ENCODE measurements at places on chromosomes 1 and 21. TPM values are rescaled to one million over a fixed set of nuclear protein-coding genes. Genes with fewer than 3 reads are reported as not detected.

- no peak for DNase-seq
Observed at GRCh38 chr21:45177039-45177438, 102.7 kb downstream of the ADARB1 start.

- no peak for DNase-seq
Observed at GRCh38 chr21:26708223-26708800, 135.2 kb upstream of the CYYR1 start.

DNA sequence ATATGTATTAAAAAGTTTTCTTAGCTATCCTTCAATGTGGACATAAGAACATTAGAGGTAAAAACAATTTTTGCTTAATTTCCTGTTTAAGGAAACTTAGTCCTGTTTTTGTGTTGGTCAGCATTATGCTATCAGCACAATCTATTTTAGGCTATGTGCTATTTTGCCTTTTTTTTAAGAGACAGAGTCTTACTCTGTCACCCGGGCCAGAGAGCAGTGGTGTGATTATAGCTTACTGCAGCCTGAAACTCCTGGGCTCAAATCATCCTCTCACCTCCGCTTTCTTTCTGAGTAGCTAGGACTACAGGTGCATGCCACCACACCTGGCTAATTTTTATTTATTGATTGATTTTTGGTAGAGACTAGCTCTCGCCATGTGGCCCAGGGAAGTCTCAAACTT, 199.1 kb upstream of the TMPRSS15 start:
- DNase-seq: no peak

- no peak for DNase-seq
Observed at GRCh38 chr1:214282630-214283242, 1.8 kb downstream of the SMYD2 start.

GRCh38 chr1:214318356-214318755, 37.4 kb downstream of the SMYD2 start:
- DNase-seq: no peak

DNA sequence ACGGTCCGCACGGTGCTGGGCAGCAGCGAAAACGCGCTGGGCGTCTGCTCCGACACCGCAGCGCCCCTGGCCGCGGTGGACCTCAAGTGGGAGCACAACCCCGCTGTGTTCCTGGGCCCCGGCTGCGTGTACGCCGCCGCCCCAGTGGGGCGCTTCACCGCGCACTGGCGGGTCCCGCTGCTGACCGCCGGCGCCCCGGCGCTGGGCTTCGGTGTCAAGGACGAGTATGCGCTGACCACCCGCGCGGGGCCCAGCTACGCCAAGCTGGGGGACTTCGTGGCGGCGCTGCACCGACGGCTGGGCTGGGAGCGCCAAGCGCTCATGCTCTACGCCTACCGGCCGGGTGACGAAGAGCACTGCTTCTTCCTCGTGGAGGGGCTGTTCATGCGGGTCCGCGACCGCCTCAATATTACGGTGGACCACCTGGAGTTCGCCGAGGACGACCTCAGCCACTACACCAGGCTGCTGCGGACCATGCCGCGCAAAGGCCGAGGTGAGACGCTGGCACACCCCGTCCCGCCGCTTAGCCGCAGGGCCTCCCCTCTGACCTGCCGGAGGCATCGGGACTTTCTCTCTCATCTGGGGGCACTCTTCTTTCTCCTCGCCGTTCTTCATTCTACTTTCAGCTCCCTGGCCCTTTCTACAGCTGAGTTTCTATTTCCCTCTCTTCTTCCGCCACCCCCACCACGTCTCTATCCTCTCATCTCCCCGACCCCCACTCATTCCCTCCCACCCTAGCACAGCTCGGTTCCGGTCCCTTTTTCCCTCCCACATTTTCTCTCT, 1.0 kb downstream of the NPR1 start:
- DNase-seq: no peak

DNA sequence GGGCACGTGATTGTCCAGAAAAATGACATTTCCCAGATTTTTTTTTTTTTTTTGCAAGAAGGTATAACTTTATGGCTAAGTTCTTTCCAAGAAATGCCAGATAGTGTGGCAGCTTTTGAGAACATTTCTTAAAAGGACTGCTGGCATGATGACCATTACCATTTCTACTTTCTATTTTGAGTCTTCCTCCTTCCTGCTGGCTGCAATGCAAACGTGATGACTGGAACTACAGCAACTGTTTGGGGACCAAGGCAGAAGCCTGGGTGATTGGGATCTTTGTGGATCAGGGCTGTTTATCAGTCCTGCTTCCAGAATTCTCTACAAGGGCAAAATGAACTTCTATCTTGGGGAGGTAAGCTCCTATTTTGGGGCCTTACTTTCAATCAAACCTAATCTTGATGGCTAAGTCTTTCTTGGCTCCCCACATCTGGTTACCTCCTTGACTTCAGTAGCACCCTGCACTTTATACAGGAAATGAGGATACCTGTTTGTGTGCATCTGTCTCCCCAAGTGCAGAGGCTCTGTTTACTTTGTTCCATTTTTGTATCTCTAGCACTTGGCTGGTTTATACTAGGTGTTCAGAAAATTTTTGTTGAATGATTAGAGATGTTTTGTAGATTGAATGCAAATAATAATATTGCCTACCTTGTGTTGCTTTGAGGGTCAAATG, 3.7 kb upstream of the DDX20 start:
- DNase-seq: no peak

- no peak for DNase-seq
Observed at GRCh38 chr1:82059959-82060358, 259.2 kb downstream of the ADGRL2 start.

- no peak for DNase-seq
Observed at GRCh38 chr1:208449951-208450350, 205.8 kb upstream of the PLXNA2 start.

- DNase-seq: no peak
Observed at GRCh38 chr21:30486180-30486579, 1.1 kb downstream of the KRTAP19-2 start.

- DNase-seq: no peak
Observed at GRCh38 chr1:61993331-61993961, 201.2 kb upstream of the L1TD1 start.

- no peak for DNase-seq
Observed at GRCh38 chr1:219020386-219020785, 153.3 kb upstream of the LYPLAL1 start.

- DNase-seq: no peak
Observed at GRCh38 chr21:16800536-16801275, 712.1 kb upstream of the CXADR start.

- DNase-seq: no peak
Observed at GRCh38 chr21:35275776-35276175, 226.7 kb upstream of the RUNX1 start.

- peak; percentile 77 for DNase-seq
Observed at GRCh38 chr1:58780836-58781452, 2.9 kb downstream of the JUN start.

Gene SLC45A1
- polyA plus RNA-seq: 0.99 TPM

Gene LRRC53
- not detected for polyA plus RNA-seq

Gene MTF2
- 58.3 TPM for polyA plus RNA-seq

Gene TMEM200B
- 16.0 TPM for polyA plus RNA-seq

Gene DNM3
- 5.5 TPM for polyA plus RNA-seq

Gene DCST2
- polyA plus RNA-seq: 2.5 TPM

Gene EPHA2
- 19.5 TPM for polyA plus RNA-seq
